Epithelial cell of proximal tubule (primary cell): ENCODE measurements at places on chromosomes 5 and 9. TPM values are rescaled to one million over a fixed set of nuclear protein-coding genes. Genes with fewer than 3 reads are reported as not detected.

PCDHB3 gene
- total RNA-seq, result 0.22 and 0.23 TPM in 2 replicates

PCDHB15 gene
- total RNA-seq, result 0.07 and 0.29 TPM in 2 replicates

GMCL2 gene
- not detected in 2 replicates for total RNA-seq

SOX30 gene
- 0.23 TPM in 1 of 2 replicates, not detected in the other for total RNA-seq

DOCK2 gene
- total RNA-seq, result 18.4 and 30.4 TPM in 2 replicates

PCDH12 gene
- under 0.01 TPM in 2 replicates for total RNA-seq

CCL28 gene
- total RNA-seq, result 2.1 and 6.2 TPM in 2 replicates

ST8SIA4 gene
- total RNA-seq, result 0.12 and 0.72 TPM in 2 replicates

CDKN2A gene
- total RNA-seq, result 22.4 and 47.7 TPM in 2 replicates

COL15A1 gene
- total RNA-seq, result 0.06 and 0.22 TPM in 2 replicates

ANKRD18A gene
- total RNA-seq, result 2.7 and 3.1 TPM in 2 replicates

DPYSL3 gene
- total RNA-seq, result 38.3 and 76.0 TPM in 2 replicates

GRCh38 chr5:133734916-133735315 lies 122.6 kb upstream of the FSTL4 start:
- DNase-seq, result no peak

DNA sequence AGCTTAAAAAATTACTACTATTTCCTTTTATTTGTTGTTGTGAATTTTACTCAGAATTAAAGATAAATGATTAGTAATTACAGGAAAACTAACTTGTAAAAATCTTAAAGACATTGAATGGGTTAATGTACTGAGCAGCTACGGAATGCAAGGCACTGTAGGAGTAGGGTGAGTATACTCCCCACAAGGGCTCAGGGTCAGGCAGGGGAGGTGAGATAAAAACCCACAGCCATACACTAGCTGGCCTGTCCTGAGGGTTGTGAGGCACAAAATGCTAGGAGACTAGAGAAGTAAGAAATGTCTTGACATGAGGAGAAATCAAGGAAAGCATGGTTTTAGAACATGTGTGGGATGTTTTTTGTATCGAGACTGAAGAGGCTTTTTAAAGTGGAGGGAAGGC lies 13.4 kb downstream of the ZBED3 start:
- no peak for DNase-seq

- no peak for DNase-seq
Observed at GRCh38 chr5:177604116-177604521, 4.2 kb downstream of the B4GALT7 start.

DNA sequence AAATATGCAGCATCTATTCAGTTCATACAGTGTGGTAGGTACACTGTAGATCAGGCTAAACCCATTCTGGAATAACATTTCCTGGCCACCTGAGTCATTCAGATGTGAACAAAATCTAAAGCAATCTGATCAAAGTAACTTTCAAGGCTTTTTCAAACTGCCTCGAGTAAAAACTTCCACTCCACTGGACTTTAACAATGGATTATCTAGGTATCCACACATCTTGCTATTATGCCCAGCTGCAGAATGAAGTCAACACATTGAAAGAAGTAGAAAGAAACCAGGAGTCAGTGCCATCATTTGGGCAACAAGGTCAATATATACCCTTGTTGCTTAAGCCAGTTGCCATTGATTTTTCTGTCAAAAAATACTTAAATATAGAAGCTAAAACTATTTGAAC lies 1352.6 kb upstream of the NUDT12 start:
- no peak for DNase-seq

GRCh38 chr9:84711936-84712335 lies 42.4 kb downstream of the NTRK2 start:
- DNase-seq, result no peak

DNA sequence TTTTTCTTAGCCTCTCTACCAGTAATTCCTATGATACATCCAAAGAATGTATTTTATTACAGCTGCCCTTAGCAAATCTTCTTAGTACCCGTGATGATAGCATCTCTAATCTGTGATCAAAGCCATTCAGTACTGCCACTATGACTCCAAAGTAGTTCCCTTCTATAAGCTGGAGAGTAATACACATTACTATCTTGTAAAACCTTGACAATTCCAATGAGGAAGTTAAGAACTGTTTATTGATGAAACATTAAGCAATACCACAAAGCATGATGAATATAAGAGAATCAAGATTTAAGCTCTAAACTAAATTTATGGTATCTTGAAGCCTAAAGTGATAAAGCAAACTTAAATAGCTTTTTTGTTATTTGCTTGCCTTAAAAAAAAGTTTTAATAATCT lies 86.1 kb downstream of the SMIM23 start:
- DNase-seq, result no peak

- no peak for DNase-seq
Observed at GRCh38 chr5:24407466-24407865, 237.3 kb downstream of the CDH10 start.

DNA sequence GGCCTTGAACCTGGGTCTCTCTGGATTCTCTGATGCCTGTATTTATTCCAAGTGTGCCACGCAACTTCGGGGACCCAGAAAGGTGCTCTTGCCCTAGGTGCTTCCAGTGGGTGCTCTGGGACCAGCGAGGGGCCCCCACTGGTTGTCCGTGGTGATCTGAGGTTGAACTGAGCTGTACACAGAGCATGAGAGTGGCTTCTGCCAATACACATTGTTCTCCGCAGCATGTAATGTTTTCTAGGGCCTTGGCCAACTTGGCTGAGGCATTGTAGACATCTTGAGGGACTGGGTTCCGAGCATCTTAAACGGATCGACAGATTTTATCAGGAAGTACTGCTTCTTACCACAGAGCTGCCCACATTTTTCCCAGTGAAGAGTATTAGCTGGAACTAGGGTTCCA lies 117.9 kb downstream of the MTX3 start:
- DNase-seq, result no peak

GRCh38 chr5:53991942-53992341 lies 318.4 kb downstream of the ARL15 start:
- no peak for DNase-seq

DNA sequence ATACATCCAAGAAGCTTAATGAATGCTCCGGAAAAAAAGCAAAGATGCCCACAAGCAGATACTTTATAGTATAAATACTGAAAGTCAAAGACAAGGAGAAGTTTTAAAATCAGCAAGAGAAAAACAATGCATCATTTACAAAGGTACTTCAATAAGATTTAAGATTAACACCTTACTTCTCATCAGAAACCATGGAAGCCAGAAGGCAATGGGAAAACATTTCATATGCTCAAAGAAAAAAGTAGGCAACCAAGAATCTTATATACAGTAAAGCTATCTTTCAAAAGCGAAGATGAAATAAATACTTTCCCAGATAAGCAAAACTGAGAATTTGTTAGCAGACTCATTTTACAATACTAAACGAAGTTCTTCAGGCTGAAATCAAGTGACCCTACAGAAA lies 51.1 kb downstream of the ABHD17B start:
- DNase-seq, result no peak

DNA sequence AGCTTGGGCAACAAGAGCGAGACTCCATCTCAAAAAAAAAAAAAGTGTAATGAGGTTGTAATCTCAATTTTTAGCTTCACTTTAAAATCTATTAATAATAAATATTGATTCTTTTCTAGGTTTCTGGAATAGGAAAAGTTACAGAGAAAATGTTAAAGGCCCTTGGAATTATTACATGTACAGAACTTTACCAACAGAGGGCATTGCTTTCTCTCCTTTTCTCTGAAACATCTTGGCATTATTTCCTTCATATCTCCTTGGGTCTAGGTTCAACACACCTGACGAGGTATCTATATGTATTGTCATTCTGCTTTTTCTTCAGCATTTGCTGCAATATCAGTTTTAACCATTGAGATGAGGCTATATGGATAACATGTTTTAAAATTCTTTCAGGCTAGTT lies 26.6 kb upstream of the ANKDD1B start:
- no peak for DNase-seq

DNA sequence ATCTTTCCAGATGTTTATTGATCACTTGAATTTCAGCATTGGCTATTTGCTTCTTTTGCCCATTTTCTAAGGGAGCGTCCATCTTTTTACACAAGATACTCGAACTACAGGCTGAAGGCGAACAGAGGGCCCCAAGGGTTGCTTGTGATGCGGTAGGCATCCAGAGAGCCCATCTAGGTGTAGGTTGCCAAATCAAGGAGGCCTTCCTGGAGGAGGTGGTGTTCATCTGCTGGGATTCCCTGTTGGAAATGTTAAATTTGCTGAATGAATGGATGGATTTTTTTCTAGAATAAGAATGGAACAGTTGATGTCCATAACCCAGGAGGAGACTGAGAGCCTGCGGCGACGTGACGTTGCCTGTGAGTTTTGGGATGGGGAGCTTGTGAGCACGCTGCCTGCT lies 31.4 kb downstream of the LRSAM1 start:
- DNase-seq, result no peak

DNA sequence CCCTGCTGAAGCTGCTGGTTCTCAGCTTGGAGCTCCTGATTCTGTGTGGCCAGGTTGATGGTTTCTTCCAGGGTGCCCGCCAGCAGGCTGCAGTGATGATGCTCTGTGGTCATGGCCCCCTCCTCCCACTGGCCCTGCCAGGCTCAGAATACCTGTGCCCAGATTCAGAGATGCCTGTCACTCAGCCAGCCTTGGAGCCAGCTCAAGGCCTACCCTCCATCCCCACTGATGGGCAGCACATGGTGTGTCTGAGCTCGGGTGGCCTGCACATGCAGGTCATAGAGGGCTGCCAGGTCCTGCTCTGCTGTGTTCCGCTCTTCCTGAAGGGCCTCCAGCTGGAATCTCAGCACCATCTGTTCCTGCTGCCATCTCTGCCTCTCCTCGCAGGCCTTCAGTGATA lies 5.4 kb downstream of the SLC35A4 start:
- DNase-seq, result no peak

DNA sequence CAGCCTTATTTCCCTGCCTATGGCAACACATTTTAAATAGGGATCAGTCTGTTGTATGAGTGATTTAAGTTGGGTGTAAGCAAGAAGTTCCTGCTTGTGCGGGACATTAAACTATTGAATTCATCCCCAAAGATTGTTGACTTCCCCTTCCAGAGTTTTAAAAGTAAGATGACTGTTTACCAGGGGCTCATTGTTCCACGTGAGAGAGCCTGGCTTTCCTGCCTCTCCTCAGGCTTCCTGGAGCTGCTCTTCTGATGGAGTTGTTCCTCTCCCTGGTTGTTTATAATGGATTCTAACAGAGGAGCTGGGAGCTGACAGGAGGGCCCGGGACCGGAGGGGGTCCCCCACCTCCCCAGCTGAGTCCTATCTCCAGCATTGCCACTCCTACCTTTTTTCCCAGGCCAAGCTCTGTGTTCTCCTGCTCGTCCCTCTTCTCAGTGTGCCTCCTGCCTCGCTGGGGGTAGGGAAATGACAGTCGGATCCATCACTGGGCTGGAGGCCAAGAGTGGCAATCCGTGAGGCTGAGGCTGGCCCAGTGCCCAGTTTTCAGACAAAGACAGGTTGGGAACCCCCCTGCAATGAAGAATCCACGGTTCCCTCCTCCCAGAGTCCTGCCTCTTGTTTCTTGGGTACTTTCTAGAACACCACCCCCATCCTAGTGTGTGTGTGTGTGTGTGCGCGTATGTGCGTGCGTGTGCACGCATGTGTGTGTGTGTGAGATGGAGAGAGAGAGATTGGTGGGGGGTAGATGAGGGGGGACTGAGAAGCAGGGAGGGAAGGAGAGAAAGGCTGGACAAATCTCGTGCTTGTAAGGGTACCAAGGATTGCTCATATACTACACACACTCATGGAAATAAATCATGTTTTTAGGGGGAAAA lies 123.7 kb upstream of the NFIB start:
- DNase-seq, result no peak

DNA sequence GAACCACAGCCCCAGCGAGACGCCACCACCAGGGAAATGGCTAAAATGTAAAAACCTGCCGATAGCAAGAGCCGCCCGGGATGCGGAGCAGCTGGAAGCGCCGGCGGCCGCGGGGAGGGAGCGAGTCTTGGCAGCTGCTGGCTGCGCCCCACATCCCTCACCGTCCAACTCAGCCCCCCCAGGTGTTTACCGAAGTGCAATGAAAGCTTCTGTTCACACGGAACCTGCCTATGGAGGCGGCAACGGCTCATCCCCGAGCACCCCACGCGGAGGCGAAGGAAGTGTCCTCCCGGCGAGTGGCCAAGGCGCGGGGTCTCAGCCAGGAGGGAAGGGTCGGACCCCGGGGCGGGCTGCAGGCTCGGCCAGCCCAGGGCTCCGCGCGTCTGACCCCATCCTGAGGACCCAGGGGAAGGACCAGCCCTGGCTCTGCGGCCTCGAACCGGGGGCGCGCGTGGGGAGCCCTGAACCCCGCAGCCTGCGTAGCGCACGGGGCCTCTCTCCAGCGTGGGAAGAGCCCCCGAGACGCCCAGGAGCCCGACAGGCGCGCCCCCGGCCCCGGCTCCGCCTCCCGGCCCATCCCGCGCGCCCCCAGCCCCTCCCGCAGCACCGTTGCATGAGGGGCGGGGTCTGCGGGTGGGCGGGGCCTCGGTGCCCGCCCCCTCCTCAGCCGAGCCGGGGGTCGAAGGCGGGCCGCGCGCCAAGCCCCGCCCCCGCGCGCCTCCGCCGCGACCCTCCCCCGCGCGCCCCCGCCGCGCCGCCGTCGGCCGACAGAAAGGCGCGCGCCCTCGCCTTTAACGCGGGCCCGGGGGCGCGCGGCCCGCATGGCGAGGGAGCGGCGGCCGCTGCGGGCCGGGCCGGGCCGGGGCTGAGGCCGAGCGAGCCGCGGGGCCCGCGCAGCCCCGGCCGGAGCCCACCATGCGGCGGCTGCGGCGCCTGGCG lies at the start of gene DIPK1B:
Gene DIPK1B (plus strand): TSS at position 822 of the 939 bp plus-strand sequence. CDS start 94 bp downstream, at position 916.
- DNase-seq, result no peak

GRCh38 chr5:34957857-34958690 lies 28.7 kb downstream of the DNAJC21 start:
- no peak for DNase-seq
